GM18507 (cell line): ENCODE measurements at places on chromosomes 7 and 10.
A peak's percentile ranks its signal among the peaks of the same experiment; 100 is the strongest.

DNA sequence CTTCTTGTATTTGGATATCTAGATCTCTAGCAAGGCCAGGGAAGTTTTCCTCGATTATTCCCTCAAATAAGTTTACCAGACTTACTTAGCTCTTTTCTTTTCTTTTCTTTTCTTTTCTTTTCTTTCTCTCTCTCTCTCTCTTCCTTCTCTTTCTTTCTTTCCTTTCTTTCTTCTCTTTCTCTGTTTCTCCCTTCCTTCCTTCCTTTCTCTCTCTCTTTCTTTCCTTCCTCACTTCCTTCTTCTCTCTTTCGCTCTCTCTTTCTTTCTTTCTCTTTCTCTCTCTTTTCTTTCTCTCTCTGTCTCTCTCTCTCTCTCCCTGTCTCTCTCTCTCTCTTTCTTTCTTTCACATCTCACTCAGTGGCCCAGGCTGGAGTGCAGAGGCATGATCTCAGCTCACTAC lies 37.0 kb downstream of the UPP1 start:
- DNase-seq, result no peak

DNA sequence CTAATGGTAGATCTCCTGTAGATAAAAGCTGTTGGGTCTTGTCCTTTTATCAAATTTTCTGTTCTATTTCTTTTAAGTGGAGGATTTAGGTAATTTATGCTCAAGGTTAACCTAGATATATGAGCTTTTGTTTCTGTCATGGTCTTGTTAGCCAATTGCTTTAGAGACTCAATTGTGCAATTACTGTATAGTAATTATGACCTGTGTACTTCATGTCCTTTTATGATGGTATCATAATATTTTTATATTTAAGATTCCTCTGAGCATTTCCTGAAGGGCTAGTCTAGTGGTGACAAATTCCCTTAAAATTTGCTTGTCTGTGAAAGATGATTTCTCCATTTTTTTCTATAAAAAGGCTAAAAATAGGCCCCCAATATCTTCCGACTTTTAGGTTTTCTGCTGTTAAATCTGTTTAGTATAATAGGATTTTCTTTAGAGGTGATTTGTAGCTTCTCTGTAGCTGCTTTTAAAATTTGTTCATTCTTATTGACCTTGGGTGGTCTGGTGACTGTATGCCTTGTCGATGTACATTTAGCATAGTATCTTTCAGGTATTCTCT lies 5.4 kb upstream of the AKR1C3 start:
- DNase-seq, result no peak

- DNase-seq, result no peak
Measured at GRCh38 chr7:3117488-3118231, 74.0 kb upstream of the CARD11 start.

- no peak for DNase-seq
Measured at GRCh38 chr7:16836481-16836880, 31.7 kb upstream of the AGR2 start.

- DNase-seq, result no peak
Measured at GRCh38 chr10:7546385-7546967, 120.3 kb downstream of the ITIH5 start.

- DNase-seq, result no peak
Measured at GRCh38 chr7:55303220-55303619, 61.9 kb upstream of the LANCL2 start.

DNA sequence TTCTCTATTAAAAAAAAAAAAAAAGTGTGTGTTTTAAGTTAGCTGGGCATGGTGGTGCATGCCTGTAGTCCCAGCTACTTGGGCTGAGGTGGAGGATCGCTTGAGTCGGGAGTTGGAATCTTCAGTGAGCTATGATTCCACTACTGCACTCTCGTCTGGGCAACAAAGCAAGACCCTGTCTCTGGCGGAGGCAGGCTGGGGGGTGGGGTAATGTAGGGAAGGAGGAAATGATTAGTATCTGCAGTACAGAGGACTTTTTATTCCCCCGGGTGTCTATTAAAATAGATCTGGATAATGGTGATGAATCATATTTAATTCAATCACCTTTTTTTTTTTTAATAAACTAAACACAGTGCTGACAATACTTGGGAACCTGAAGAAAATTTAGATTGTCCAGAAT lies 6.5 kb downstream of the CBX3 start:
- no peak for DNase-seq

DNA sequence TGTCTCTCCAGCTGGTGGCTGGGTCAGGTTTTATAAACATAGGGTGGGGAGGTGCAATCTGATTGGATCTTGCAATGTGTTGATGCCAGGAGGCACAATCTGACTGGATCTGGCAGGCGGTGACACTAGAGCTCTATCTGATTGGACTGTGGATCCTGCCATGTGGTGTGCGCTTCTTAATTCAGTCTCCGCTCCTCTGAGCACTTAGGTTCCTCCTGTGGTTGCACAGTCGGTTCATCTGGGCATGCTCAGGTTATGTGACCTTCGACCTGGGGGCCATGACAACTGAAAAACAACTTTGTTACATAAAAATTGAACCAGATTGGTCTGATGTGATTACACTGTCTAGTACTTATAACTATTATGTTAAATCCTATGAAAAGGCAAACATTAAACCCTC lies 127.1 kb upstream of the SVIL start:
- no peak for DNase-seq

- peak; percentile 43 for DNase-seq
Measured at GRCh38 chr10:6014241-6014761, 37.0 kb upstream of the IL15RA start.

DNA sequence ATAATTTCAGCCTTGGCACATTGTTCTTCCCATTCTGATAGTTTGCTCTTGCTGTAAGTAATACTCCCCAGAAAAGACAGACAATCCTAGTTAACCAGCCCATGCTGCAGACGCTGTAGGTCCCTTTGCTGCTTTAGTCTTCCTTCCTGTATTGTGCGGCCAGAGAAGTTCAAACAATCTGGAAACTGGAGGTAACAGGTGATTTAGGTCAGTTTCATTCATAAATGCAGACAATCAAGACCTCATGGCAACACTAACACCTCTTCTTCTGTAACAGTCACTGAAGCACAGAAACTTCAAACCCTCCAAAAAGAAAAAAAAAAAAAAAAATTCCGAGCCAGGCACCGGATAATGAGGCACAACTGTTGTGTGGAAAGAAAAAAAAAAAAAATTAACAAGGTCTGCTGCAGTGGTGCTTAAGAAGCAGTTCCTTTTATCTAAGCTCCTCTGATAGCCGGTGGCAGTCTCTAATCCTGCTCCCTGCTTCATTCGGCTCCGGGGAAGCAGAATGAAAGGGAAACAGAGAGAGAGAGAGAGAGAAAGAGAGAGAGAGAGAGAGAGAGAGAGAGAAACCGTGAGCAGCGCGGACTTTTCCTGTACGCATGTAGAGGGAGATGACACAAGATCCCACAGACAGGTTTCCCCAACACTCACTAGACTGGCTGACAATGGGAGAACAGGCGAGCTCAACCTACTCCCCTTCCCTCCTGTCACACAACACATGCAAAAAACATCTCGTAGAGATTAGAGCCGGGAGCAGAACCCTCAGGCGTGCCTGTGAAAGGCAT lies at the start of gene SEMA3A:
SEMA3A (minus strand) TSS at position 306 of the 788 bp plus-strand sequence; CDS start at position 103, 203 bp downstream.
- no peak for DNase-seq

DNA sequence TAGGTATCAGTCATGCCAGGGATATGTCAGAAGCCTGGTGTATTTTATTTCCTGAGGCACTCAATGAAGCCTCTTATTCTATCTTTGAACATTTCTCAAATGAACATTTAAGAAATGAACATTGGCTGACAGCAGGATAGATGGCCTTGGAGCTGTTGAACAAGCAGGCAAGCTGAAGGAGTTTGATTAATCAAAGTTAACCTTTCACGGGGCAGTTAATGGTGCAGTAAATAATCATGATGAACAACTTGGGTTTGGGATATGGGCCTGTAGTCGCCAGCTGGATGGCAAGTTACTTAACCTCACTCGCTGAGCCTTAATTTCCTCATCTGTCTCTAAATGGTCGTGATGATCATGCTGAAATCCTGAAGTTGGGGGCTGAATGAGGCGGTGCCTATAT lies 333.0 kb downstream of the SFMBT2 start:
- DNase-seq, result no peak

DNA sequence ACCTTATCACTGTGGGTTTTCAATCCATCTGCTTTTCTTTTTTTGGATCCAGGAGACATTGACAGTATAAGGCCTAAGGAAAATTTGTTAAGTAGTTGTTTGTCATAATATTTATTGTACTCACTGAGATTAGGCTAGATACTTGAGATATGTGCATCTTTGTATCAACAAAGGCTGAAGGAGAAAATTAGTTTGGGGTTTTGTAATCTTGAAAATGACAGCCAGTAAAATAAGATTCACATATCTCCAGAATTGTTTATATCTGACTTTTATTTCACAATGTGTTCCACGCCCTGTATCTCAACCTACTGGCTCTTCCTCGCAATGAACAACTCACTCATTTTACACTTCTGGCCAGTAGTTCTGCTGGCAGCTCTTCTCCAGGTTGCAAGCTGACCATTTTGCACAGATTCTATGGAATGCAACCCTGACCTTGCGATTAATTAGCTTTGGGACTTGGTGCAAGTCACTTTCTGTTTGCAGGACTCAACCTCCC lies 132.7 kb downstream of the GATA3 start:
- no peak for DNase-seq

- DNase-seq, result no peak
Measured at GRCh38 chr10:61063034-61063433, 119.0 kb upstream of the RHOBTB1 start.

DNA sequence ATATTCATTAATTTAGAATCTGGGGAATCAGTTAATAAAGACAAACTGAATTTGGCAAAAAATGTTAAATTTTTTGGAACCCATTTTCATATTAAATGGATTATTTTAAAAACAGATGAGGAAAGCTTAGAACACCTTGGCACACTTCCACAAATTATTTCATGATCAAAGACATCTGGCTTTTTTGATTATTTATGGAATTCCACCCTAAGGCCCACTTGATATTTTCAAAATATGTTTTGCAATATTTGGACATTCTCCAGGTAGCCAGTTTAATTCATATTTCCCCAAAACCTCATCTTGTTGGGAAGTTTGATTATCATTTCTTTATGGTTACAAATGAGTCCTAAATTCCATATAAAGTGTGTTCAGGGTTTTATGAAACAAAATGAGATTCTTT lies 129.9 kb downstream of the DOCK4 start:
- DNase-seq, result no peak

GRCh38 chr10:43318456-43318855 lies 51.6 kb upstream of the RASGEF1A start:
- no peak for DNase-seq

DNA sequence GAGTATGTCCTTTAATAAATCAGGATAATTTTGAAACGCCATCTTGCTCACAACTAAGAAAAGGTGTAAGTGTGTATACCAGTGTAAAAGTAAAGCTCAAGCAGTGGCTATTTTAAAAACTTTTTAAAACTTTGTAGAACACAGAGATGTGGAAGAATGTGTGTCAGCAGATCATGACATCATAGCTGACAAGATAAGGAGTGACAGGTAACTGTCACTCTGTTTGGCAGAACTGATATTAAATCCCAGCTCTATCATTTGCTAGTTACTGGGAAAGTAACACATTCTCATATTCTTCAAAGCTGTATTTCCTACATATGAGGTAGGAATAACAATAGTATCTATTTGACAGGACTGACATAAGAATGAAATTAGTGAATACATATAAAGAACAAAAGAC lies 63.9 kb upstream of the RNF148 start:
- DNase-seq, result no peak

- no peak for DNase-seq
Measured at GRCh38 chr10:131816157-131816775, 84.5 kb upstream of the PPP2R2D start.

DNA sequence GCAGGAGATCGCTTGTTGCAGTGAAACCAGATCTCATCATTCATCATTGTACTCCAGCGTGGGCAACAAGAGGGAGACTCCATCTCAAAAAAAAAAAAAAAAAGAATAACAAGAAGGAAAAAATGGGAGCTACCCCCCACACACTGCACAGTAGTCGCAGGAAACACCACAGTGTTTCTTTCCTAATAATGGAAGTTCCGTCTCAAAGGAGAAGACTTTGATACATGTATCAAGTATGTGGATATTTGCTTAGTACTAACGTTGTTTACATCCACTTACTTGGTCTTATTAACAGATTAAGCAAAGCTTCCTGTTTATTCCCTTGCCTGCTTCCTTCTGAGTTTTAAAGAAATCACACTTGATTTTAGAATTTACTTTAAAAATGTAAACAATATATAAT lies 22.2 kb downstream of the YAE1 start:
- no peak for DNase-seq

DNA sequence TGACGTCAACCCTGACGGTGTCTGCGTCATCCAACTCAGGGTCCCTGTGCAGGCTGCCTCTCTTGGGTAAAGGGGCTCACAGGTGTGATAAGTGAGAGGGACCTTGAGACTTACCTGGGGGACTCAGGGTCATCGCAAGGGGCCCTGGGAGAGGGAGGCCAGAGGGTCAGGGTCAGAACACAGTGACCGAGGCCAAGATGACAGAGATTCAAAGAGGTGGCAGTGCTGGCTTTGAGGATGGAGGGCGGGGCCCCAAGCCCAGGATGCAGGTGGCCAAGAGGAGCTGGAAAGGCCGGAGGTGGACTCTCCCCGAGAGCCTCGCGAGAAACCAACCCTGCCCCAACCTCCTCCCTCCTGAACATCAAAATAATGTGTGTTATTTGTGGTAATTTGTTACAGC lies 165.2 kb upstream of the PPP2R2D start:
- no peak for DNase-seq

- no peak for DNase-seq
Measured at GRCh38 chr10:13528875-13529713, at the start of gene BEND7. BEND7 (minus strand) TSS chr10:13529014; CDS start chr10:13528533, 481 bp downstream.

DNA sequence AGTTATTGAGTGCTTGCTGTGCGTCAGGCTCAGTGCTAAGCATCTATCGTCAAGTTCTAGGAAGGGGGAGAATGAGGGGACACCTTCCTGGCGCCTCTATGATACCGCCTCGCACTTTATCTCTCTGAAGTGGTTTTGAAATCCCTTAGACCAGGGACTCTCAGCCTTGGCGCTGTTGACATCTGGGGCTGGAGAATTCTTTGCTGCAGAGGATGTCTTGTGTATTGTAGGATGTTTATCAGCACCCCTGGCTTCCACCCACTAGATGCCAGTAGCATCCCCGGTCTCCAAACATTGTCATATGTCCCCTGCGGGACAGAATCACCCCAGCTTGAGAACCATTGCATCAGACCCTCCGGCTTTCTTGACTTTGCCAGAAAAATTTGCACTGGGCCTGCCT lies 285.5 kb downstream of the CCDC3 start:
- no peak for DNase-seq

- DNase-seq, result no peak
Measured at GRCh38 chr7:41002741-41003610, 699.9 kb downstream of the INHBA start.

- no peak for DNase-seq
Measured at GRCh38 chr7:2062648-2063047, 170.1 kb downstream of the MAD1L1 start.

DNA sequence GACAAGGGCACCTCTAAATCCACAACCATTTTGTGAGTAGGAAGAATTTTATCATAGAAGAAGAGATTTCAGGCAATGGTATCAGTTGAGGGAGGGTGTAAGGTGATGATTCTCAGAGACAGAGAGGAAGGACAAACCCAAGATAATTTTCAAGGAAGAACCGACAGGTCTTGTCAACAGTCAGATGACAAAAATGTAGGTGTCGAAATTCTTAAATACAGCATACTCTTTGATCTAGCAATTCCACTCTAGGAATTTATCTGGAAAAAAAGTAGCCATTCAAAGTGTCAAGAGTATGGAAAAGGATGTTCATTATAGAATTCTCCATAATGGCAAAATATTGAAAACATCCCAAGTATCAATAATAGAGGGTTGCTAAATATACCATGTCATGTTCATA lies 14.2 kb upstream of the PDLIM1 start:
- no peak for DNase-seq

- DNase-seq, result no peak
Measured at GRCh38 chr10:49359349-49360270, 36.3 kb downstream of the DRGX start.
